Sciatic nerve (tissue), 2 donors: ENCODE measurements at places on chromosomes 5 and 9. TPM values are rescaled to one million over a fixed set of nuclear protein-coding genes. Genes with fewer than 3 reads are reported as not detected.

Gene GPR150
- 0.49 TPM for total RNA-seq

Gene HSPA9
- 152 TPM for total RNA-seq

- DNase-seq = no peak
Measured at GRCh38 chr9:120710110-120710981, 3.9 kb downstream of the MEGF9 start.

GRCh38 chr5:62029303-62029702, 276.7 kb upstream of the KIF2A start:
- no peak for DNase-seq

DNA sequence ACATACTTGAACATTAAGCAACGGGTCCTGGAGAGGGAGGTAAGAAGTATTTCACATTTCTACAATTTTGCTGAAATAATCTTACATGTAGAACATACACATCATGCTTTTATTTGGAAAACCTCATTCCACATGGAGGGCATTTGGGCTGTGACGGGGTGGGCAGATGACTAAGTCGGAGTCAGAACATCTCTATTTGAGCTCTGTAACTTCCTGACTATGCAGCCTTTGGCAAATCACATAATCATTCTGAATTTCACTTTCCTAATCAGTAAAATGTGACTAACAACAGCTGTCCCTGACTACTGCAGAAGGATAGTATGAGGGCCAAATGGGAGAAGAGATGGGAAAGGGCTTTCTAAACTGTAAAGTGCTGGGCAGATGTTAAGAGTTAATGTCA, 17.1 kb upstream of the IL6ST start:
- DNase-seq = no peak

Gene ZBED3
- 7.6 TPM for total RNA-seq

GRCh38 chr5:141359790-141360426, at the start of gene PCDHGB2:
TSS of gene PCDHGB2 (plus strand) at chr5:141359994. CDS start at chr5:141360136, 142 bp downstream.
- DNase-seq = no peak

- DNase-seq = no peak
Measured at GRCh38 chr9:129562514-129562913, 58.4 kb downstream of the C9orf50 start.

DNA sequence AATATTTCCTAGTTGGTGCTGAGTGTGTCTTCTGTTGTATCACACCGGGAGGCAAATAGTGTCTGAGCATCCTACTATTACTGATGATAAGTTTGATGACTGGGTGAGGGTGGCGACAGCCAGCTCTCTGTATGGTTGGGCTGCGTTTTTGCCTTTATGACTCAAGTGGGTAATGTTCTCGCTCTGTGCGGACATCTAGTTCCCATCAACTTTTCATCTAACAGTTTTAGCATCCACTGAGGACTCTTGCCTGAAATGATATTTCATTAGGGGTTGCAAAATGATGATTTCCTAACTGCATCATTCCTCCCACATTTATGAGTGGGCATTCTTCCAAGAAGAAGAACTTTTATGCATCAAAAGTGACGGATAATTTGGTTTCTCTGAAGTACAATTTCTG, 26.5 kb downstream of the HMCN2 start:
- DNase-seq = no peak
